CD4-positive, alpha-beta T cell treated with Interleukin-4 for 4 hours (primary cell): ENCODE measurements at places on chromosomes 2 and 18.
A peak's percentile ranks its signal among the peaks of the same experiment; 100 is the strongest.

DNA sequence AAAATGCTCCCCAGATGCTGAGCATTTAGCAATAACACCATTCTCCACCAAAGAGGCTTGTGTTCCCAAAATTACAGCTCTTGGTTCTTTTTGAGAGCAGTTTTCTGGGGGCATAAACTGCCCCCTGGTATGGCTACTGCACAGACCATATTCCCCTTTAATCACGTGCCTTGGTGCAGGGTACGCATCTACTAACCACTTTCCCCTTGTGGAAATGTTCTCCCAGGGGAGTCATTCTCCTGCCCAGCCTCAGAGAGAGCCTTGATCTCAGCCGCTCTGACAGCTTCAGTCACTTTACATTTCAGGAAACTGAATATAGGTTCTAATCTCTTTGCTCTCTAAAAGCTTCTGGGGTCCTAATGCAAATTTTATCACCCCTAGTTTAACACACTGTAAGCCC is 44.7 kb upstream of the EML6 start:
- no peak for DNase-seq

DNA sequence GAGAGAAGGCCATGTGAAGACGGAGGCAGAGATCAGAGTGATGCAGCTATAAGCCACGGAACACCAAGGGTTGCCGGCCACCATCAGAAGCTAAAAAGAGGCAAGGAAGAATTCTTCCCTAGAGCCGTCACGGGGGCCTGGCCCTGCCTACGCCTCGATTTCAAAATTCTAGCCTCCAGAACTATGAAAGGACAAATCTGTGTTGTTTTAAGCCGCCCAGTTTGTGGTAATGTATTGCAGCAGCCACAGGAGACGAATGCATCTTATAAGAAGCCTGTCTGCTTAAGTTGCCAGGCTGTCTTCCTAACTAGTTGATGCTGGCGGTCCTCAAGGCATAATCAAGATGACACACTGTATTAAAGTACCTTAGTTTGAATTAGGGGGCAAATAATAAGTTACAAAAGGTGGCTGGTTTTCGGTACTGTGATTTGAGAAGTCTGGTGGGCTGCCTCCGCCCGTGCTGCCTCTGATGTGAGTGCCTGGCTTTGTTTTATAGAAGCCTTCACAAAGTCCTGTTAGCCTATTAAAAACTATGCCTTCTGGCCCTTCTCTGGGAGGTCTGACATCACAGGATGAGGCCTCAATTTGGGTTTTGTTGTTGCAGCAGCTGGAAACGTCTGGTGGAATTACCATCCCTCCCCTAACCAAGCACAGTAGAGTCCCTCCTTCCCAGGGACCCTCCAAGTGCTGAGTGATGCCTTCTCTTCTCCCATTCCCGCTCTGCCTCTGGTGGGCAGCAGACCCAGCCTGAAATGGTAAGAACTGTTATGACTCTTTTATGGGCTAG is 53.6 kb downstream of the SRD5A2 start:
- no peak for DNase-seq

DNA sequence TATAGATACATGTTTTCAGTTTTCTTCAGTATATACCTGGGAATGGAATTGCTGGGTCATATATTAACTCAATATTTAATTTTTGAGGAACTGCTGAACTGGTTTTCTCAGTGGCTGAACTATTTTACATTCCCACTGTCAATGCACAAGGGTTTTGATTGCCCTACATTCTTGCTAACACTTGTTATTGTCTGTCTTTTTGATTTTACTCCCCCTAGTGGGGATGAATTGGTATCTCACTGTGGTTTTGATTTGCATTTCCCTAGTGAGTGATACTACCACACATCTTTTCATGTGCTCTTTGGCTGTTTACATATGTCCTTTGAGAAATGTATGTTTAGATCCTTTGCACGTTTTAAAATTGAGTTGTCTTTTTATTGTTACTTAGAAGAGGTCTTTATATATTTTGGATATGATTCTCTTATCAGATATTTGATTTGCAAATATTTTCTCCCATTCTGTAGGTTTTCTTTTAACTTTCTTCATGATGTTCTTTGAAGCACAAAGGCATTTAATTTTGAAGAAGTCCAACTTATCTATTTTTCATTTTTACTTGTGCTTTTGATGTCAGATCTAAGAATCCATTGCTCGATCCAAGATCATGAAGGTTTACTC is 36.2 kb downstream of the ASB1 start:
- DNase-seq, result peak; percentile 60

DNA sequence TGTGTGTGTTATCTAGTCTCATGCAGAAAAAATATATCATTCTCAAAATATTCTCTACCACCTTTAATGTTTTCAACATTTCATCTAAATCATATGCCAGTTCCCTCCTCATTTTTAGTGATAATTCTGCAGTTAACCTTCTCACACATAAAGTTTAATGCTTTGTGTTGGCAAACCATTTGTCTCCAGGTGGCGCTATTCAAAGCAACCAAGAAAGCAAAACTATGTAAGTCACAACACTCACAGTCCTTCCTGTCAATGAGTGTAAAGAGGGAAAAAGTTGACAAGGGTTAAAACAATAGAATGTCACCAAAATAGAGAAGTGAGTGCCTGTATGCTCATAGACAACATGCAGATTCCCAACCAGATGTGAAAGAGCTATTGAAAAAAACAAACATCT is 961.6 kb upstream of the LRRTM1 start:
- DNase-seq, result no peak

DNA sequence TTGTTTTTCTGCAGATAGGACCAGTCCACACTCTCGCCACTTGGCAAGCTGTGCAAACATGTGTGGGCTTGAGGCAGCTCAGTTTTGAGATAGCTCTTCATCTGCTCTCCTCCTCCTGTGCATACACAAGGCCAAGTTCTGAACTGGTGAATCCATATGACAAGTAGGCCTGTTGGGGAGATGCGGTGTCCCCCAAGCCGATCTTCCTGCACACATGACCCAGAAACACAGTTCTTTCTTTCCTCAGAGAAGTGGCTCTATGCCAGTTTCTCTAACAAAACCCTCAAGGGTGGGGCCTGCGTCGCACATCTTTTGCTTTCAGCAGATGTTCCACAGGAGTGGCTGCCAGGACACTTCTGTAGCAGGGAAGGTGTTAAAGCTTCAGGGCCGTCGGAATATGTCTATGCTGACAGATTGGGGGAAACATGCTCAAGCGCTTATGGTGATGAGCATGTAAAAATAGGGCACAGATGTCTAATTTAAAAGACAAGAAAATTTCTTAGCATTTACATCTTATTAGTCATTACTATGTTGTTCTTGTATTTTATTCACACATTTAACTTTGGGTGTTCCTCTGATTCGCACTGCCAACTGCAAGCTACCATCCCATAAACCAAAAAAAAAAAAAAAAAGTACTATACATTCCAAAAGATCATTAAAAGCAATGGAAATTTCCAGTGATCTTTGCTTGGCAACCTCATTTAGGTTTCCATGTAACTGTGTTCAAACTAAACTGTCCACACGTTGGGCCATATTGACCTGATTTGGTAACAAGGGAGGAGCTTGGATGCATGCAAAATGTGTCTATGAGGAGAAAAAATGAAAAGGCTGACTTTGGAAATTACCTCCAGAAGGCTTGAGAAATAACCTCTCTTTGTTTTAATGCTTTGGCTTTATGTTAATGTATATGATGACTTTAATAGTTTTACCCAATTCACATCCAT is 1055.5 kb upstream of the KLHL29 start:
- no peak for DNase-seq

GRCh38 chr2:215970425-215970824 is 42.9 kb downstream of the MREG start:
- DNase-seq, result no peak

DNA sequence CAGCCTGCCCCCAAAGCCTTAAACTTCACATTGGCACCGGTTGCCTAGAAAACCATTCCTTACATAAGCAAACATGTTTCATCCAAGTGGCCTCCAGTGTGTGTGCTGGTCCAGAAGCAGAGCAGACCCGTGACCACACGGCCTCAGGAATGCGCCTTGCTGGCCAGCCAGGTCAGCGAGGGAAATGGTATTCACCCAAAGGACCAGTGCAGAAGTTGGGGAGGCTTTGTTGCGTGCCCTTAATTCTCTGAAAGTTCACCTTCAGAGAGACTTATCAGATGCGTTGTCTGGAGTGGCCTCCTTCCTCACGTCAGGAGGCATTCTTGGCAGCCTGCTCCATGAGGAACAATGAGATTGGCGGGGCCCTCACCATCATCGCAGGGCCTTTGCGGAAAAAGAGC is 25.9 kb downstream of the NRP2 start:
- no peak for DNase-seq

- peak; percentile 13 for DNase-seq
Measured at GRCh38 chr2:88199912-88200682, 30.0 kb downstream of the THNSL2 start.

DNA sequence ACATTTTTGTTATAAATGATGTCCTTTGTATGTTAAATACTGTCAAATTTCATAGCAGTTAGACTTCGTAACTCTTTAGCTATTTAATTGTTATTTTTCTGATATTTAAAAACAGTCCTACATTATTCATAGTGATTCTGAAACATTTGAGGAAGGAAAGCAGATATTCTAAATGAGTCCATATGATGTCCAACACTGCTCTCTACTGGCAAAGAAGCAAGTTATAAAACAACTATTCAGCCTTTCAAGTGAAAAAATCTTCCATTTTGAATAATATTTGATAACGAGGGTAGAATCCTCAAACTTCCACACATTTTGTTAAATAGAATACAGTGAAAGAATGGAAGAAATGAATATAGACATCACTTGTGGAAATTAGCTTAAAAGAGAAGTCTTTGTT is 220.8 kb downstream of the GULP1 start:
- no peak for DNase-seq

DNA sequence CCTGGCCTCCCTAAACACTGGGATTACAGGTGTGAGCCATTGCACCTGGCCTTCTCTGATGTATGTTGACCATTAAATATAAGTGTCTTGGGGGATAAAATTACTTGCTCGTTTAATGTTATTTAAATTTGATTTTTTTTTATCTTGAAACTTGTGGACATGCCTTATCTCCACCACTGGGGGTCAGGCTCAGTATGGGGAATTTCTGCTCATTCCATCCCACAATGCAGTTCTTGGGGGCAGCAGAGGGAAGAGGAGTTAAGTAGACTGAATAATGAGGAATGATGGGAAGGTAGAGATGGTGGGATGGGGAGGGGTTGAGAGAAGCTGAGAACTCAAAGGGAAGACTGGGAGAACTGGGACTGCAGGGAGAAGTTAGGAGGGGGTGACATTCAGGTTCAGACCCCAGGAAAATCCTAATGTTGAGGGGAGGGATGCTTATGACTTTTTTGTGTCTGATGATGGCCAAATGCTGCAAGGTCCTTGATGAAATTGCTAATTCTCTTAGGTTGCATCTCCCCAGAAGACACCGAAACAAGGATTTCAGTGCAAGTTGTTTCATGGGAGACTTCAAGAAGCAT is 174.2 kb downstream of the MIB1 start:
- DNase-seq, result no peak
